ENCODE measurements at places on chromosomes 4 and X. TPM values are rescaled to one million over a fixed set of nuclear protein-coding genes. Genes with fewer than 3 reads are reported as not detected.
A peak's percentile ranks its signal among the peaks of the same experiment; 100 is the strongest.

PNCK gene
- 10.9 TPM for polyA plus RNA-seq

DNA sequence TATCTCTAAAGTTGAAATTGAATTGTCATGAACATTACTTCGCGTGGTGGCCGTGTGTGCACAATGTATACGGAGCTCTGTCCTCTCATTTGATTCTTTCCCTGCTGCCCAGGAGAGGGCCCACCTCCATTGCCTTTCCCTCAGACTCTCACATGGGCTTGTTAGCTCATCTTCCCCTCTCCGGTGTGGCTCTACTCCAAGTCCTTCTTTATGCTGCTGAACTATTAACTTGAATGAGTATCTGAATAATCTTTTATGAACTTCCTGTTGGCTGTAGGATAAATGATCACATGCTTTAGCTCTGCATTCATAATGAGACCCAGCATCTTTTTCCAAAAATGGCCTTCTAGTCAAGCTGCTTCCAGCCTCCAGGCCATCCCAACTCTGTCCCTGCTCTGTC is 68.8 kb upstream of the CLNK start:
- no peak for DNase-seq

DNA sequence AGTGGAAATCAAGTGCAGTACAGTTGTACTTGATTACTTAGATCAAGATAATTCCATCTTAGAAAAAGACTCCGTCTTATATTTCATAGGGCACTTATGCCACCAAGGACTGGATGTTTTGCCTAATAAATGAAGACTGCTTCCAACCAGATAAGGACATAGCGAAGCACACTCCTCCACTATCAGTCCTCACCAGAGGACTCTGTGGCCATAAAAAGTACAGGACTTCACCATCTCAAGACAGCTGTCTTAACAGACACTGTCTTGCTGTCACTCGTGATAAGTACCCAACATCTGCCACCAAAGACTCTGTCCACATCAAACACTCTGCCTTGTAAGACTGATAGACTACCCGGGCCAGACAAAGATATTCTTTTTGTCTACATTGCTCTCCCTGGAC is 352.0 kb downstream of the TRAM1L1 start:
- no peak for DNase-seq

DNA sequence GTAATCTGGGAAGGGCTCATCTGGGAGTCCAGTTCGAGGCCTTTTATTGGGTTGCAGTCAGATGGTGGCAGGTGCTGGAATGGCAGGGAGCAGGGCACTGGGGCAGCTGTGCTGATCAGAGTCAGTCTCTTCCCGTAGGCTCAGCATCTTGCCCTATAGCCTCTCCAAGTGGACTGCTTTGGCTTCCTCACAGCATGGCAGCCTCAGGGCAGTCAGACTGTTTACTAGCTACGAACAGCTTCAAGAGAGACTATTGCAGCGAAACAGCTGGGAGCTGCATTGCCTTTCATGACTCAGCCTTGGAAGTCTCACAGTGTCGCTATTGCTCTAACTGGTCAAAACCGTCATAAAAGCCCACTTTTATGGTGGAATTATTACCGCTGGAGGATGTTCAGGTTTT is 26.8 kb upstream of the DUSP21 start:
- no peak for DNase-seq

SLIT2 gene
- polyA plus RNA-seq: 53.6 TPM

DNA sequence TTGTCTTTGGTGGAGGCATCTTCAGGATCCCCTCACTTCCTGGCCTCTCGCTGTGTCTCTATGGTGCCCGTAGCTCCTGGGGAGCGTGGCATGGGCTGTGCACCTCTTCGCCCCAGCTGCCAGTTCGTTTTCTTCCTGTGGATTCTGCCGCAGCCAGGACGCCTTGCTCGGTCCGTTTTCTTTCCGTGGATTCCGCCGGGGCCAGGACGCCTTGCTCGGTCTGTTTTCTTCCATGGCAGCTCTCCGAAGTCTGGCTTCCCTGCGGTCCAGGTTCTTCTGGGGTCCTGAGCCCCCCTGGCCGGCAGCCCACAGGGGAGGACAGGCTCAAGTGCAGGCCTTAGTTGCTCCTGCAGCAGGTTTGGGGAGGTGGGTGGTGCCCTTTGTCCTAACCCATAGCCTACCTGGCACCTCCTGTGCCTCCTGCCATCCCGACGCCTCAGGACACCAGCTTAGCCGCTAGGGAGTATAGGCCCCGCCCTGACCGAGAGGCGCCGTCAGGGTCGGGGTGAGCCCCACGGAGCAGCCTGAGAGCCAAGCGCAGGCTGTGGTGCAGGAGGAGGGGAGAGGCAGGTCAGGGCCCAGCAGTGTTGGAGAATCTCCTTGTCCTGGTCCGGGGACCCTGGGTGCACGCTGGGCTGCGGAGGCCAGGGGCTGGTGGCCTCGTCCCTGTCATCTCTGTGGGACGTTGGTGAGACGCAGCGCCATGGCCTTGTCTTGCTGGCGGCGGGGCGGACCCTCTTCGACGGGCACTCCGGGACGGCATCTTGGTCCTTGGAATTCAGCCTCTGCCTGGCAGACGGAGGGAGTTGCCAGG is 27.1 kb downstream of the UVSSA start:
- no peak for DNase-seq

DNA sequence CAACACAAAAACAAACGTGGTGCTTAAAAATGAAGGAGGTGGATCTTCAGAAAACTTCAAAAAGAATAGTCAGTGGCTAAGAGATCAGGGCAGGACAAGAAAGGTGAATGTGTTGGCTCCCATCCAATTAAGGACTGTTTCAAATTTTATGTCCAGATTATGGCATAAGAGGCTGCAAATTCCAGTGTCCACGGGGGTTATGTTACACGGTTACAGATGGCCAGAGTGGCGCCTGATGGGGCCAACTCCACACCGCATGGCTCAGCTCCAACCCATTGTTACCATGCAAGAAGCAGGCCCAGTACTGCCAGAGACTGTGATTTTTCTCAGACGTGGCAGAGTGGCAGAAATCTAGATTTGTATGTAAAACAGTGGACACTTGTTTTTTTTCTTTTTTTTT is 168.4 kb upstream of the TENM3 start:
- no peak for DNase-seq

GRCh38 chrX:73239242-73239641 is 24.6 kb upstream of the NAP1L2 start:
- DNase-seq: no peak

GRCh38 chrX:13695601-13696115 is 6.7 kb downstream of the RAB9A start:
- no peak for DNase-seq

DNA sequence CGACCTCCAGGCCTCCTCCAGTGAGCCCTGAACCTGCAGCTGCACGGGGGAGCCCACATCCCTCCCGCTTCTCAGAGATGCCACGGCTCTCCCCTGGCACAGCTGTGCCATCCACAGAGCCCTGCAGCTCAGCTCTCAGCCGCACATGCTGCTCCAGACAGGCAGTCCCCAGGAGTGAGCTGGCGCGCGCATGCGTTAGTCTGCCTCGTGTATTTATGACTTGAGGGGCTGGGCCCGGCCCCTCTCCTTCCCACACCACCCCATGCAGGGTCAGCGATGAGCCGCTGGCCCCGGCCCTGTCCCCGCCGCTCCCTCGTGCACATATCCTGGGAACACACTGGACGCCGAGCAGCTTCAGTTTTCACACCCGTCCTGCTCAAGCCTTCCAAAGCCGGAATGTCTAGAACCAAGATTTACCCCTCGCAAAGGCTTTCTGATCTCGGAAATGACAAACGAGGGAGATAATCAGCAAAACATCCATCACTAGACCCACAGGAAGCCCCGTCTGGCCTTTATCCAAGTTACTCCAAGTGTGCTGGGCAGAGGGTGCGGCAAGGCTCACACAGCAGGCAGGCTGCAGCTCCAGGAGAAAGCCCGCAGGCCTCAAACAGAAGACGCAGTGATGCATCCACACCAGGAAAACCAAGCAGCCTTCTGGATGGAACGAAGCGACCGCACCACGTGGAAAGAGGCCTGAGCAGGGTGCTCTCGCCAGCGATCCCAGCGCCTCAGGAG is 24.3 kb downstream of the GAK start:
- no peak for DNase-seq

DNA sequence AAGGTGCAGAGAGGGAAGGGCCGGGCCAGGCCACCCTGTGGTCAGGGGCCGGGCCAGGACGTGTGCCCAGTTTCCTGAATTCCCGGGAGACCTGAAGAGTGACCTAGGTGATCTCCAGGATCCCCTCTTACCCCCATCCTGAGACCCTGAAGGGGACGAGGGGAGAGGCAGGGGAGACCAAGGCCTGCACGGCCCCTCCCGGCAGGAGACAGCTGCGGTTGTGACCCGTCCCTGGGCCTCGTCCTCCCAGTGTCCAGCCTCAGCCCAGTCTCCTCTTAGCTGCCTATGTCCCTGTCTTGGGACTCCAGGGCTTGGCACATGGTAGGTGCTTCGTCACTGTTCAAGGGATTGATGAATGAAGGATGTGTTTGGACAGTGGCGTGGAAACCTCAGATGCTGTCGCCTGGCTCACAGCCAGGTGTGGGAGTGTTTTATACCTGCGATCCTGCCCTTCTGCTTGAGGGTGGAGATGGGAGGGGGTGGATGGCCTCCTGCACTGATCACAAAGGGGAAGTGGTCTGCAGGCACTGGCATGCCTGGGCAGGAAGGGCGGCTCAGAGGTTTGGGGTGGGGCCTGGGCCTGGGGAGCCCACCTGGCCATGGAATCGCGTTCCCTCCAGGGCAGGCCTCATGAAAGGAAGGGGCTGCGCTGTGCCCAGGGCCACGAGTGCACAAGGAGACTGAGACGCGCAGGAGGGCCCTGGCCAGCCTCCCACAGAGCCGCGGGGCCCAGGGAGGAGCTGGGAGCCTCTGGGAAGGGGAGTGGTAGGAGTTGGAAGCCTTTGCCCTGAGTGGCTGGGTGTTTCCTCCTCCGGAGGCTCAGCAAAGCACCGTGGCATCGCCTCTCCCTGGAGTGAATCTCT is 6.9 kb downstream of the SH3TC1 start:
- DNase-seq: no peak

DNA sequence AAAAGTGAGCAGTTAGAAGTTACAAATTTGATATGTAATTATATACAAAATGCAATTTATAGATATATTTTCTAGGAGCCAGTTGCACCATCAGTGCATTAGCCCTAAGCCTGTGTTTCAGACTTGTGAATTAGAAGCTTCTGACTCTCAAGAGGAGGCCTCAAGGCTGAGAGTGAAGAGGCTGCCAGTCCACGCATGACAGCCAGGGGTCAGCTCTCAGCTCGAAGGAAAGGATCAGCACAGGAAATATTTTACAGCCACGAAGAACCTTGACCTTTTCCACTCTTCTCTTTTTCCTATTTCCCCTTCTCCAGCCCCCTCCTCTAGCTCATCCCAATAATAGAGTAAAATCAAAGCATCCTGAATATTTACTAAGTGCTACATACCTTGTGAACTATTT is 642.4 kb downstream of the TRIML1 start:
- DNase-seq: no peak

DNA sequence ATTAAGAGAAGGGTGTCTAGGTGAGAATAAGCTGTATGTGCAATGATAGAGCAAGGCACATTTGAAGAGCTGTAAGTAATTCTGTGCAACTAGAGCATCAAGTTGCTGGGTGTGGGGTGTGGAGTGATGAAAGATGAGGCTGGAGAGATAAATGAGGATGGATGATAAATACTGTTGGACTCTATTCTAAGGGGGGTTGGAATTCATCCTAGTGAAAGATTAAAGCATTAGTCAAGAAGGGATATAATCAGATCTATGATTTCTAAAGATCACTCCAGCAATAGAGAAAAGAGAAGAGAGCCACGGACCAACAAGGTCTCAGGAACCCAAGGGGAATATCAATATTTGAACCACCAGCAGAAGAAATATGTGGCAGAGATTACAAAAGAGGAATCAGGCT is 415.0 kb upstream of the RPS6KA3 start:
- DNase-seq: no peak

GRCh38 chr4:159363361-159363760 is 260.5 kb downstream of the RAPGEF2 start:
- DNase-seq: no peak

GRCh38 chr4:148266921-148267320 is 175.3 kb downstream of the NR3C2 start:
- DNase-seq: no peak

- peak; percentile 48 for DNase-seq
Measured at GRCh38 chr4:105147553-105148161, 981 bp downstream of the TET2 start.

GRCh38 chr4:72186714-72187113 is 154.9 kb downstream of the NPFFR2 start:
- no peak for DNase-seq

DNA sequence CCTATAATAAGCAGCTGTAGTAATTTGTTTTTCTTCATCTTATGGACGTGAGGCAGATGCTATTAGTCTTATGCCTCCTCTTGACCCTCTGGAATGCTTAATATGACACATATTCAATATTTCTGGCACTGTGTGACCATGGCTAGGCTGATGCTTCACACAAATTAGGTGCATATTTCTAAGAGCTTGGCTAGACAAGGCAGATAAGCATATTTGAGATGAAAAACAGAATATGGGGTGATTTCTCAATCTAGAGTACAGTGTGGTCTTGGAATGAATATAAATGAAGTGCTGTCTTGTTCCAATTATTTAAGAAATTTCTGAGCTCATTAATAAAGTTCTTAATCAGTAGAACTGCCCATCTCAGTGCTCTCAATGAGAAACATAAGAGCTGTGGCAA is 156.2 kb downstream of the NPNT start:
- DNase-seq: no peak

- no peak for DNase-seq
Measured at GRCh38 chr4:179728305-179728704, 2286.1 kb upstream of the AGA start.

XK gene
- polyA plus RNA-seq: 1.1 TPM

GRCh38 chrX:19630228-19630627 is 114.9 kb upstream of the MAP3K15 start:
- no peak for DNase-seq

DNA sequence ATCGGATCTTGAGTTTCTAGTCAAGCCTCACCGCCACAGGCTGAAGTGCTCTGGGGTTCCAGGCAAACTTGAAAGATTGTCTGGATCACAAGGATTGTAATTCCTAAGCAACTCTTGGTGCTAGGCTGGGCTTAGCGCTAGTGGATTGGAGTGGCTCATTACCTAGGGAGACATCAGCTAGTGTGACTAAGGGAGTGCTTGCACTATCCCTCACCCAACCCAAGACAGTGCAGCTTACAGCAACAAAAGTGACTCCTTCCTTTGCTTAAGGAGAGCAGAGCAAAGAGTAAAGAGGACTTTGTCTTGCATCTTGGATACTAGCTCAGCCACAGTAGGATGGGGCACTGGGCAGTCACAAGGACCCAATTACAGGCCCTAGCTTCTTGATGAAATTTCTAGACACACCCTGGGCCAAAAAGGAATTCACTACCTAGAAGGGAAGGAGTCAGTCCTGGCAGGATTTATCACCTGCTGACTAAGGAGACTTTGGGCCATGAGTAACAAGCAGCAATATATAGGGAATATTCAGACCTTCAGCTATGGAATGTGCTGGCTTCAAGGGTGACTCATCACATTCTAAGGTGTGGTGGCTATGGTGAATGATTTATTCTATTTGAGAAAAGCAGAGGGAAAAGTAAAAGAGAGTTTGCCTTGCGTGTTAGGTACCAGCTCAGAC is 1212.4 kb downstream of the PCDH18 start:
- DNase-seq: no peak

GRCh38 chr4:16727218-16727617 is 171.2 kb downstream of the LDB2 start:
- DNase-seq: no peak

APELA gene
- 8.4 TPM for polyA plus RNA-seq

OPHN1 gene
- polyA plus RNA-seq: 8.1 TPM
